Anterior cingulate cortex (tissue), 58 donors: ENCODE measurements at places on chromosomes 5 and 9.

- no peak for DNase-seq
Observed at GRCh38 chr9:97387504-97387886, 24.4 kb upstream of the TDRD7 start.

DNA sequence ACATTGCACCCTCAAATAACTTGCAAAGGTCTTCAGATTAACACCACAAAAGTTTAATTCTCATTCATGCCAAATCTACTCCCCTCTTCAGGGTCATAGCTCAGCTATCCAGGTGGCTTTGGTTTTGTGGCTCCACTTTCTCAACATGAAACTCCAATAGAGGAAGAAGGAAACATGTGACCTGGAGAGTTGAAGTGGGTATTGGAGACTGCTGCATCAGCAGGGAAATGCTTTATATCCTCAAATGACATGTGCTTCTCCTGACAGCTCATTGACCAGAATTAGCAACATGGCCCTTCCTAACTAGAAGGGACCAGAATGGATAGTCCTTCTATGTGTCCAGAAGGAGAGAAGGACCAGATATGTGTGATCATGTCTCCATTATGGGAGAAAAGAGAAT, 73.6 kb downstream of the TLR4 start:
- no peak for DNase-seq

DNA sequence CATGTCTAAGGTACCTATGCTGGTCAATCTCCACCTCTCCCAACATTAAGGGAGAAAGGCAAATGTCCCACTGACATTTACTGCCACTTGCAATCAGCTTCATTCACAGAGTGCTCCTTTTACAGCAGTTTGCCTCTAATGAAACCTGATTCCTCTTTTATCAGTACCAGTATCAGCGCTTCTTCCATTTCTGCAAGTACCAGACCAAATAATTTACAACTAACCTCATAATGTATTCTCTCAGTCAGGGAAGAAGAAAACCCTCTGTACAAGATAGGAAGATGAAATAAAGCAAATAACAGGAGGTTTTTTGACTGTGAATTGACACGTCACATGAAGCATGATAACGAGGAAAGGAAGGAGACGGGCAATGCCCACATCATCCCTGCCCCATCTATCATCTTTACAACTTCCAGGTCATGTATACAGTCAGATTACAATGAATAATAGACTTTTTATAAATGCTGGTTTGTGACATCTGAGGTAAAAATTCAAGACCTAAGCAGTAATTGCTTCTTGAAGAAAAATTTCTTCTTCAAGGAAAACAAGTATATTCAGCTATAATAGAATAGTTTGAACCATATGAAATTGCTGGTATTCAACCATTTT, 21.9 kb downstream of the ABITRAM start:
- DNase-seq = no peak

GRCh38 chr9:136533775-136534157, 12.1 kb downstream of the NOTCH1 start:
- no peak for DNase-seq

DNA sequence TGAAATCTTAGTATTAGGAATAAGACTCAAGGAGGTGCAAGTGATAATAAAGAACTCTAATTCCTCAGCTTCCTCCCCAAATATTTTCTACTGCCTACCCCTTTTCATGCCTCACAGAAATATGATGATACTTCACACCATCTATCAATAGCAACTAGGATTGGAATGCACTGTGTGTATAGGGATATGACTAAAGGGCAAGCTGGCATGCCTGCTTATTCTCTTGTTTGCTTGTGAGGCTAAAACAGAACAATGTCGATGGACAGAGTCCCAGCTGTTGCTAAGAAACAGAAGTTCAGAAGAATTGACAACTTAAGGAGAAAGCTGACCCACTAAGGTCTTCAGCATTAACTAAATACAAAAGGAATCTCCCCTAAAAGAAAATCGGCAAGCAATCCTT, 9.7 kb upstream of the CHD1 start:
- DNase-seq = no peak

- DNase-seq = no peak
Observed at GRCh38 chr9:101226161-101226560, 158.6 kb downstream of the BAAT start.
